Activated effector memory CD4-positive, alpha-beta T cell treated with Interleukin-2 at 50 U/mL for 16 hours (primary cell): ENCODE measurements at places on chromosomes 4 and X.
A peak's percentile ranks its signal among the peaks of the same experiment; 100 is the strongest.

GRCh38 chr4:35739308-35739707, 505.0 kb downstream of the ARAP2 start:
- DNase-seq, result no peak

- DNase-seq, result no peak
Measured at GRCh38 chrX:37455381-37455780, 106.2 kb downstream of the PRRG1 start.

DNA sequence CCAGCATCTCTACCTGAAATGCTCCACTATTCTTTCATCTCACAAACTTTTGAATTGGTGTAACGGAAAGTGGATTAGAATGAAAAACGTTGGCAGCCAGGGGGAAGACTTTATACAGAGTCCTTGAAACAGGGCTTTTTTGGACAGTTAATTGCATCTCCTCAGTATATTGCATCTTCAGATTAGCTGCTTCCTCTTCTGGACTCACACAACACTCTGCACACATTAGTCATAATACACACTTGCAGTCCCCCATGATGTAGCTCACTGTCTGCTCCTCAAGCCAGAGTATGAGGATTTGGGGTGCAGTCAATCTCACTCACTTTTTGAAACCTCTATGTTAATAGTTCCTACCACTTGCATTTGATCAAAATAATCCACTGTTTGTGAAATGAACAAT, 101.0 kb downstream of the ADGRA3 start:
- no peak for DNase-seq

- DNase-seq, result no peak
Measured at GRCh38 chr4:94455081-94455480, 3.3 kb downstream of the PDLIM5 start.

- no peak for DNase-seq
Measured at GRCh38 chr4:1154523-1155182, 17.7 kb downstream of the SPON2 start.

DNA sequence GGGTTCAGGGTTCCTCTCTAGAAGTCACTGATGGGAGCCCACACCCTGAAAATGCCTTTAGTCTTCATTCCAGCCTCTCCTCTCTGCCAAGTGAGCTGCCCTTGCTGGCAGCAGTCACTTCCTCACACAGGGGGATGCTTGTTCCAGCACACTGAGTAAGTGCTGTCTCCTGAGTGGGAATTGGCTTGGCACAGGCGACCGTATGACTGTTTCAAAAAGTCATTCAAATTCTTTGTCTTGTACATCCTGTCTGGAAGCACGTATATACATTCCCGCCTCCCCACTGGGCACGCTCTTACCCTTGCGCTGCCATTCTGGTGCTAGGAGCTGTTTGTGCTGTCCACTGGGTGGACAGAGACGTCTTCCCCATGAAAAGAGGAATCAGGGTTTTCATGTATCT, 40.2 kb upstream of the CD99 start:
- DNase-seq, result no peak

GRCh38 chrX:11111037-11111851, at the start of gene HCCS:
TSS of gene HCCS (plus strand) at chrX:11111332. CDS start at chrX:11112061, 729 bp downstream.
- DNase-seq, result peak; percentile 82

GRCh38 chr4:54941994-54942552, 183.3 kb downstream of the KDR start:
- DNase-seq, result peak; percentile 14

DNA sequence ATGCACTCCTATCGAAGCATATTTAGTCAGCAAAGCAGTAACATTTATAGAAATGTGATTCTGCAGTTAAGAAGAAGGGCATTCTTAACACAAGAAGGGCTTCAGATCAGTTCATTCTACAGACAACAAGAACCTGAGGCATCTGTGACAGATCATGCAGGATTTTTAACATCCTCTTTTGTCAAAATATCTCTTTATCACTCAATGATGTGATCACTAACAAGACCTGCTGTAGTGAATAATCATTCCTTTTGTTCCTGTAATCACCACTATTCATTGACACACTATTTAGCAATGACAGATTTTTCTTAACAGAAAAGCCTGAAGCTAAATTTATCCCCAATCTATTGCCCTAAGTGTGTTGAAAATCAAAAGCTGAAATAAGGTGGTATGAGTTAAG, 47.8 kb upstream of the ARHGAP24 start:
- no peak for DNase-seq

- DNase-seq, result no peak
Measured at GRCh38 chr4:1364748-1365147, 17.7 kb downstream of the UVSSA start.

- no peak for DNase-seq
Measured at GRCh38 chr4:87304745-87305432, 17.8 kb downstream of the HSD17B13 start.

DNA sequence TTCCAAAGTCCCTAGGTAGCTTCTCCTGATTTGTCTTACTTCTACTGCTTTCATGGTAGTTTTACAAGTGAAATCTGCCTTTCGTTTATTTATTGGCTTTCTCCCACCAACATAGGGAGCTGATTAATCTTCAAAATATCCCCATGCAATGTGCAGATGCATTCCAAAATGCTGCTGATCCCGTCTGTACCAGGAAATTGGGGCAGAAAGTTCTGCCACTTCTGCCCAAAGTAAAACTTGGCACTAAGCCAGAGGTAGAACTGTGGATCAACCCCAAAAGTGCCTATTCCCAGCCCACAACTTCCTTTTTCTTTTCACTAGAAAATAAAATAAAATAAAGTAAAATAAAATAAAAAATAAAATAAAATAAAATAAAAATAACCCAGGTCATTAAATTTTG, 47.3 kb upstream of the PPARGC1A start:
- no peak for DNase-seq

GRCh38 chrX:7515681-7516413, 327.1 kb upstream of the VCX start:
- DNase-seq, result no peak

GRCh38 chr4:37603070-37603468, 83.1 kb downstream of the RELL1 start:
- peak; percentile 56 for DNase-seq

GRCh38 chr4:6044805-6045204, 26.6 kb upstream of the C4orf50 start:
- no peak for DNase-seq

DNA sequence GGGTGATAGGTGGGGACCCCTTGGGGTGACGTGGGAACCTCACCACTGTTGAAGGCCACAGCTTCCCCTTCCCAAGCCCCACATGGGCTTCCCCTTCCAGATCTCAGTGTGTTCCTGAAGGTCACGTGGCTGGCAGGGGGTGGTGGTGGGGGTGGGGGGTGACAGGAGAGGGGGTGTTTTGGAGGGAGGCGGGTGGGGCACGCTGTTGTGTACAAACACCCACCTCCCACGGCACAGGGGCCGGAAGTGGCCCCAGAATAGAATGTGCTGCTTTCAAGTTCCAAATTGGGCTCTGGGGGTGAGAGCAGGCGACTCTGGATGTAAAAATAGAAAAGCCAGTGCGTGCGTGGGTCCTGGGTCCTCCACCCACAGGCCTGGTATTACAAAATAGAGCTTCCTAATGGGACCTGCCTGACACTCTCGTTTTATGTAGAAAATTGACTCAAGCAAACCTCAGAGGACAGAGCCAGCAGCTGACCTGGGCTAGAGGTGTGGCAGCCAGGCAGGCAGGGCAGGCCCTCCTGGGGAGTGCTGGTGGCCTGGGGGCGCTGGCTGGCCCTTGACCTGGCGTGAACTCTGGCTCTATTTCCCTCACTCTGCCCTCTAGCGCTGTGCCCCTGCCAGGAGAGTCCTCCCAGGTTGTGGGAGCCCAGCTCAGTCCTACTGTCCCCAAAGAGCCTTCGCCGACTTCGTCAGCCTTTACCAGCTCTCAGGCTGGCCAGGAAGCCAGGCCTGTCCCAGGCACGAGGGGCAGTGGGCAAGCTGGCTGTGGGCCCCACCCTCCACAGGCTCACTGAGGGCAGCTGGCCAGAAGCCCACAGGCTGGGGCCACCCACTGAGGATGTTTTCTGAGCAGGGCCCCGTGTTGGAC, 5.4 kb upstream of the SH3BP2 start:
- DNase-seq, result no peak

GRCh38 chr4:100848841-100849240, 331.0 kb upstream of the EMCN start:
- DNase-seq, result no peak

GRCh38 chr4:145503486-145504072, 21.9 kb downstream of the SMAD1 start:
- no peak for DNase-seq

DNA sequence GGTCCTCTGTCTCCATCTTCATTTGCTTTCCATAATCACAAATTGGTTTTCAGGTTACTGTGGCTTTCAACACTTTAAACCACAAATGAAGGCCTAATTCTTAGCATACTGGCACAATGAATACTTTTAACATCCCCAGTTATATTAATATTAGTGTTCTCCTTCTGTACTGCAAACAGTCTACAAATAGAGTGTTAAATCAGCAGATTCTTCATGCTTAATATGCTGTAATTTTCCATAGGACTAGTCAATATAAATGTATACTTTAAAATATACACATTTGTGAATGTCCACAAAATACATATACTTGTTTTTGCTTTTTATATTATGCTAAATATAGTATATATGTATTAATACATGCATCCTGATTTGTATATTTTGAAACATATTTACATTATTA, 72.6 kb downstream of the SH3RF1 start:
- no peak for DNase-seq

GRCh38 chrX:55135171-55135570, 46.4 kb downstream of the PAGE2 start:
- DNase-seq, result no peak

- DNase-seq, result no peak
Measured at GRCh38 chrX:119089619-119090018, 16.8 kb downstream of the CT47C1 start.

DNA sequence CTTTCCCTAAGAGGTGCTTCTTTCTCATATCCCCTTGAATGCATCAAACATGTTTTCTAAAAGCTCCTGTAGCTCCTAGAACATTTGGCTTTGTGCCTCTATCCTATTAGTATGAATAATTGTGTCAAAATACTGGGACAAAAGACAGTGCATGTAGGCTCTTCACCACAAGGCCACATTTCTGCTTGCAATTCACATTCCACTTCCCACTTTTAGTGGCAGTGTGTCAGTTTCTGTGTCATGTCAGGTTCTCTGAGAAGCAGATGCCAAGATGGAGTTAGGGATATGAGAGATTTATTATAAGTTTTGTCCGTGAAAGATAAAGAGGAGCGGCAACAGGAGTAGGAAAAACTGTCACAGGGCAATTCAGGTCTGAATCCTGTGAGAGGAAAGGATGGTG, 61.3 kb upstream of the GPRIN3 start:
- DNase-seq, result no peak

GRCh38 chr4:4574052-4574451, 32.2 kb upstream of the STX18 start:
- DNase-seq, result no peak

DNA sequence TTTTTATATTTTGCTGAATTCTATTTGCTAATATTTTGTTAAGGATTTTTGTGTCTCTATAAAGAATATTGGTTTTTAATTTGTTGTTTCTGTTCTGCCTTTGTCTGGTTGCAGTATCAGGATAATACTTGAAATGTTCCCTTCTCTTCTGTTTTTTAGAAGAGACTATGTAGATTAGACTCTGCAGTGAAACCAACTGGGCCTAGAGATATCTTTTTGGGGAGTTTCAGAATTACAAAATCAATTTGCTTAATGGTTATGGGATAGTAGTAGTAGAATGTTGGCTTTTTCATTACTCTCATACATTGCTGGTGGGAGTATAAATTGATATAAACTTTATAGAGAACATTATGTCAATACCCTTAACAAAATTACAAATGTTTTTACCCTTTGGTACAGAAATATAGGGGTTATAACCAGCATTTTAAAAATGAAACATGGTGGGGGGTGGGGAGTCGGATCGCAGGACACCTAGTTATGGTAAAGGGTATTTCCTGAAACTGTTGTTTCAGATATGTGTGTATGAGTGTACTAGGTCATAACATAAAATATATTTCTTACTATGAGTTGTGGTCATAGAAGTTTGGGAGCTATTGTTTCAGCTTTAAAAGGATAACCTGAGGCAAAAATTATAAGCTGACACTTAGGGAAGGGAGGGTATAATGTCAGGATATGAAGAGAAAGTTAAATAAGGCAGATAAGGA, 29.0 kb downstream of the CLOCK start:
- no peak for DNase-seq

GRCh38 chr4:25377572-25378436, 741 bp downstream of the ANAPC4 start:
- no peak for DNase-seq

GRCh38 chr4:137075586-137075985, 456.7 kb downstream of the PCDH18 start:
- DNase-seq, result no peak

GRCh38 chrX:10841579-10841978, 221.2 kb upstream of the MID1 start:
- DNase-seq, result no peak

DNA sequence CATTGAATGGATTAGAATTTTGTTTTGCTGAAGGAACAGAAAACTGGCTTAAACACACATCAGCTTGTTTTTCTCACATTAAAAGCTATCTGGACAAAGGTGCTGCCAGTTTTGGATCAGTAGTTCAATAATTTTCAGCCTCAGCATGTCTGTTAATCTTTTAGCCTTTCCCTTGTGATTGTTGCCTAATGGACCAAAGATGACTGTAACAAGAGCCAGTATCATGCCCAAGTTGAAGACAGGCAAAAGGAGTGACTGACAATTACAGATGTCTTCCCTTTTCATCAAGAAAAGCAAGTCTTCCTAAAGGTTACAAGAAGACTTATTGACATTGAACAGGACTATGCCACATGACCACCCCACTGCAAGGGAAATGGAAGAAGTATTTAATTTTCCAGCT, 419.7 kb downstream of the MAPK10 start:
- no peak for DNase-seq

- no peak for DNase-seq
Measured at GRCh38 chrX:14903891-14904290, 30.7 kb downstream of the MOSPD2 start.

DNA sequence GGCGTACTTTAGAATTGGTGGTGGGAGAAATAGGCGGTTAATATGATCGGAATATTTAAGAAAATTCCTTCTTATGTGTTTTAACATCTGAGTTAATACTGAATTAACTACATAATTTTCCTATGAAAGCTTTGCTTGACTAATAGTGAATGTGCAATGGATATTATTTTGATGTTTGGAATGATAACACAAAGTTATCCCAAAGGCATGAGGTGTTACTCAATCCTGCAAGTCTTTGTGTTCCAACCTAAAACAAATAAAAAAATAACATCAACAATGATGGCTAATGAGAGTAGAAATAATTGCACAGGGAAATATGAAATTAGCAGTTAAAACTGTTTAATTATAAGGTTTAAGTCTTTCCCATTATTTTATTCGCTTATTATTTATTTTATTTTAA, 183.6 kb upstream of the ARSJ start:
- no peak for DNase-seq
